ENCODE measurements at places on chromosomes 2 and 18.

DNA sequence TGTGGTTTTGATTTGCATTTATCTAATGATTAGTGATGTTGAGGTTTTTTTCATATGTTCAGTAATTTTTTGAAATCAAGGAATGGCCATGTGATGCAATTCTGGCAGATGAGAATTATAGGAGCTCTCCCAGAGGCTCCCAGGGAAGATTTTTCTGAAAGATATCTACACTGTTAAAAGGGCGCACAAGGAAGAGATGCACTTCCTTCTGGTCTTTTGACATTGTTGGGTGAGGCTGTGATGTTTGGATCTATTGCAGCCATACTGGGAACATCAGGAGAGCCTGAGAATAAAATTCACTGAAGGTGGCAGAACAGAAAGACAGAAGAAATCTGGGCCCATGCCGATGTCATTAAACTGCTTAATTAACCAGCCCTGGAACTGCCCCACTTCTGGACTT lies 108.5 kb downstream of the DDX1 start:
- DNase-seq, result no peak

GRCh38 chr18:49647496-49648168 lies 85.8 kb downstream of the LIPG start:
- no peak for DNase-seq

- DNase-seq, result no peak
These were observed 205.5 kb upstream of the KCNH7 start for GRCh38 chr2:163044114-163044513.

GRCh38 chr18:40473221-40474029 lies 1481.6 kb upstream of the PIK3C3 start:
- no peak for DNase-seq

- DNase-seq, result no peak
These were observed 1.3 kb downstream of the AMMECR1L start for GRCh38 chr2:127884436-127884835.

- no peak for DNase-seq
These were observed 73.5 kb downstream of the KCNF1 start for GRCh38 chr2:10985260-10985659.

GRCh38 chr18:79384834-79385233 lies 10.9 kb upstream of the NFATC1 start:
- no peak for DNase-seq

DNA sequence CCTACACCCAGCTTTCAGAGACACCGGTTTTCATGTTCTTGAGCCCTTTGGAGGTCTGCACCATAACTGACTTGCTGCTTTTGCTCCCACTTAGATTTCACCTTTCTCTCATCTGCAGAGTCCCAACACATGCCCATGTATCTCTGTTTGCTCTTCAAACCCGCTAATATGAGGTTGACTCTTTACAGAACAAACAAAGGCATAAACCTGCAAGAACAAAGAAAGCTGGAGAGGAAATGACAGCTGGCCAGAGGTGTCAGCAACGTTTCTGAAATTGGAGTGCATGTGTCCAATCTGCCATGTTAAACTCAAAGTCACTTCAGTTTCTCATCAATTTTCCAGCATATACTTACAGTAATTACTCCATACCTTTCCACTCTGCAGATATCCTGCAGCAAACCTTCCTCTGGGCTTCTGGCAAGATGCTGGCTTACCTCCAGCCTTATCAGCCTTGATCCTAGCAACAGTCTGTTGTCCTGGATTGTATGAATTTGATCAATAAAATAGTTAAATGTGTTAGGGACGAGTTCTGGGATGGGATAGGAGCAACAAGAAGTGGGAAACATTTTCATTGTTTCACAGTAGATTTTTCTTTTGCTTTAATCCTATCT lies 157.4 kb downstream of the FHOD3 start:
- DNase-seq, result no peak

DNA sequence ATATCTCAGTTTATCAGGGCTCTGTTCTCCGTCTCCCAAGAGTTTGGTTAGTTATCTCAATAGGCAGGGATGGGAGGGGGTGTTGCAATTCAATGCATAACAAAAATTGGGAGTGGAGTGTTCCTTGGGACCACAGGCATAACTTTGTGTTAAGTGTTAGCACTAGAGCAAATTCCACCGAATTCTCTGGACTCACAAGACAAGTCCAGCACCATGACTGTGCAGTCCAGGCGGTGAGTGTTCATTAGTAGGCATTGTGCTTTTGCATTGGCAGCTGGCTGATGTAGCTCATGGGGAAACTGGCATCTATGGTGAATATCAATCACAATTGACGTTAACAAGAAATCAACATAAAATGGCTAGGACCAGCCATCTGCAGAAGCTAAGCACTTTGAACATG lies 79.0 kb upstream of the CABLES1 start:
- DNase-seq, result no peak

DNA sequence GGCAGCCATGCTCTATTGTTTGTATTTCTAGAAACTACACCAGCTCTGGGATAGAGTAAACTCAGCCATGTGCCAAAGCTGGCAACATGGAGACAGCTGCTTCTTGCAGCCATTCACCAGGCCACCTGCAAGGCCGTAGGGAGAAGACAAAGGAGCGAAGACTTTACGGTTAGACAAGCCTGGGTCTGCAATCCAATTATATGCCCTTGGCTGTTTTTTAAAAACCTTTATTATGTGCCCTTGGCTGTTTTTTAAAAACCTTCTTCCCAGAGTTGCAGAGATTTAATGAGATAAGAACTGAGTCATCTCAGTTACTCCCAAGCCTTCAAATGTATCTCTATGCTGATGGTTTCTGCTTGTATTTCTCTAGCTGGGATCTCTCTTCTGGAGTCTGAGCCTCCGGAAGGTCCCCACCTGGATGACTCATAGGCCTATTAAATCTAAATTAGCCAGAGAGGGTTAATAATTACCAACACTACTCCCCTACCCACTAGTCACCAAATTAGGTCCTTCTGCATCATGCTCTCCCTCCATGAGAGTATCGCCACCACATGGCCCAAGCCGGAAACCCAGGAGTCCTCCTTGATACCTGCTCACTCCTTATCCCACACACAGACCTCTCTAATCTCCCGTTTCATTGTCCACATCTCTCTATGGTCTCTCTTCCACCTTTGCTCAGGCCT lies 17.5 kb upstream of the DPP4 start:
- no peak for DNase-seq

- no peak for DNase-seq
These were observed 18.3 kb downstream of the CCT7 start for GRCh38 chr2:73252238-73253027.

DNA sequence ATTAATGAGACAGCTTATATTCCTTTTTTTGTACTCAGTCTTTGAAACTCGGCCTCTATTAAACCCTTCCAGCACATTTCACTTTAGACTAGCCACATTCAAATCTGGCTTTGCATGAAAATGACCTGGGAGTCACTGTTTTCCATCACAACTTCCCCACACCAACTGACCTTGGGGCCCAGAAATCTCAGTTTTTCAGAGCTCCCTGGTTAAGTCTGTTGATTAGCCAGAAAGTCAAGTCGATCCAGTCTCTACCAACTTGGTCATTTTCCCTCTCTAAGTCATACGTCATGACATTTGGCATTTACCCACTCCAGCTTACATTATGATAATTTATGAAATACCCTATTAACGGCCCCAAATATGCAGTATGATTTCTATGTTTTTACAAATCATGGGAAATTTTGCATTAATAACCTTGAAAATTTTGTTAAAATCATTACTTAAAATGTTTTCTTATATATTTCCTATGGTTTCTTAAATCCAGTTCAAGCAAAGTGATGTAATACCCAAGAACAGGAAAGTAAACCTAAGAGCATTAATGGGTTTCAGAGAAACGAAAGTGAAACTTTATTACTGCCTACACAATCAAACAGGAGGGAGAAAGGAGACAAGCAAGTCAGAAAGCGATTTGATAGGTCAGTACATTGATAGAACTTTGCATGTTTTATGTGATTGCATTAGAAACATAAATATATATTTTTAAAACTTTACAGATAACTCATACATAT lies 77.1 kb downstream of the SPATS2L start:
- no peak for DNase-seq

DNA sequence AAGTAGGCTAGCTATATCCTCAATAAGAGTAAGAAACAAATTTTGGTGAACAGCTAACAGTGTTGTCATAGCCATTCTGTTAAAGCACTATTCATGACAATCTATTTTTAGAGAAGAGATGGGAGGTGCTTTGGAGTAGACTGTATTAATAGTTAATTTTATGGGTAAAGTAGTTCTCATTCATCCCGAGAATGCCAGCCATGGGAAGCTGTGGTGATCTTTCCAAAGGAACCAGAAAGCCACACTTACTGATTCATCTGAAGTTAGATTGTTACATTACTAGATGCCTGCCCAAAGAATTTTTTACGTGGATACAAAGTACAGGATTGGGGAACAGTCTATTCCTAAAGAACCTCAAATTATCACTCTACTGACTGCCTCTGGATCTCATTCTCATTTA lies 74.6 kb downstream of the ZRANB3 start:
- DNase-seq, result no peak
